ENCODE measurements at places on chromosomes 2 and 18.

GRCh38 chr18:32760391-32760790 lies 12.4 kb downstream of the KLHL14 start:
- no peak for DNase-seq

DNA sequence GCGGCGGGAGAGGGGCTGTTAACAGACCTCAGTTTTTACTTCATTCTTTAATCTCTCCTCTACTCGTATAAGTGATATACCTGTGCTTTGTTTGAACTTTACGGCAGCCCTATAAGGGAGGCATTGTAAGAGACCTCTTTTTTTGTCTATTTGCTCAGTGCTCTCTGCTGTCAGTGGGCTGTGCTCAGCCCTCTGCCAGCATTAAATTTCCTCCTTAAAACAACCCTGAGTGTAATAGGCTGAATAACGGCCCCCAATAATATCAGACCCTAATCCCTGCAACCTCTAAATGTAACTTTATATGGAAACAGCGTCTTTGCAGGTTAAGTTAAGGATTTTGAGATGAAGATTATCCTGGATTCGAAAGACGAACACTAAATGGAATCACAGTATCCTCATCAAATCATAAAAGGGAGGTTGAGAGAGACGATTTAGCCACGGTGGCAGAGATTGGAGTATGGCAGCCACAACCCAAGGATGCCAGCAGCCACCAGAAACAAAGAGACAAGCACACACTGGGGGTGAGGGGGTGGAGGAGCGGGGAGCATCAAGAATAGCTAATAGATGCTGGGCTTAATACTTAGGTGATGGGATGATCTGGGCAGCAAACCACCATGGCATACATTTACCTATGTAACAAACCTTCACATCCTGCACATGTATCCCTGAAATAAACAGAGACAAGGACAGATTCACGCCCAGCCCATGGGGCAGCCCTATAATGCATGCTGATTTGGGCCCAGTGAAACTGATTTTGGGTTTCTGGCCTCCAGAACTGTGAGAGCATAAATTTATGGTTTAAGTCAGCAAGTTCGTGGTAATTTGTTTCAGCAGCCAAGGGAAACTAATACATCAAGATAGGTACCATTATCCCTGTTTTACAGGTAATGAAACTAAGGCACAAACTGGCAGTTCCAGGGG lies 894 bp upstream of the FARSB start:
- no peak for DNase-seq

DNA sequence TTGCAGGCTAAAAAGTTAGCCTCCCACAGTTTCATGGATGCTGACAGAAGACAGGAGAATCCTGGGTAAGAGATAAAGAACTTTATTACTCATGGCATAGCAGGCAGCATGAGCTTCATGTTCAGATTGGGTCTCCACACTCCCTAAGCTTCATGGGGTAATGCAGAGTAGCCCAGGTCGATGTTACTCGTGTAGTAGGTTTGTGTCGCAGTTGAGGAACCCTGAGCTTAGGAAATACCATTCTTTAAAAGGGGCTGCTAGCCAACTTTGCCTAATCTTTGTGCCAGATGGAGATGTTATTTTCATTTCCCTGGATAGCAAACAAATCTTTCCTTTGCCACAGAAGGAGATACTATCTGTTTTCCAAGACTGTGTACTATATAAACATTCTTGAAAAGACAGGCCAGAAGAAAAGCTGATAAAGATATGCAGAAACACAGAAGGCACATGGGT lies 117.6 kb downstream of the LTBP1 start:
- DNase-seq = no peak

DNA sequence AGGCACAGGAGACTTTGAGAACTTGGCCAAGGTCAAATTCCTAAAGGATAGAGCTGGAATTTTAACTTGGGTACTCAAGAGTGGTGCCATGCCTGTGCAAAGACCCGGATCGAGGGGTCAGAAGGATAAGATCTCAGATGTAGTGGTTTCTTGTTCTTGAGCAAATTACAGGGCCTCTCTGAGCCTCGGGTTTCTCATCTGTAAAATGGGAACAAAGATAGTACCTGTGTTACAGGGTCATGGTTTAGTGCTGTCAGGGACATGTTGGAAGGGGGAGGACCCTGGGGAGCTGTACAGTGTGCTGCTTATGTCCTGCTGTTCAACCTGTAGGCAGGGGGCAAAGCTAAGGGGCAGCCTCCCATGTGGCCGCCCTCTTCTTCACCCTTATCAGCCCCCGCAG lies 173.5 kb upstream of the HAAO start:
- DNase-seq = no peak

DNA sequence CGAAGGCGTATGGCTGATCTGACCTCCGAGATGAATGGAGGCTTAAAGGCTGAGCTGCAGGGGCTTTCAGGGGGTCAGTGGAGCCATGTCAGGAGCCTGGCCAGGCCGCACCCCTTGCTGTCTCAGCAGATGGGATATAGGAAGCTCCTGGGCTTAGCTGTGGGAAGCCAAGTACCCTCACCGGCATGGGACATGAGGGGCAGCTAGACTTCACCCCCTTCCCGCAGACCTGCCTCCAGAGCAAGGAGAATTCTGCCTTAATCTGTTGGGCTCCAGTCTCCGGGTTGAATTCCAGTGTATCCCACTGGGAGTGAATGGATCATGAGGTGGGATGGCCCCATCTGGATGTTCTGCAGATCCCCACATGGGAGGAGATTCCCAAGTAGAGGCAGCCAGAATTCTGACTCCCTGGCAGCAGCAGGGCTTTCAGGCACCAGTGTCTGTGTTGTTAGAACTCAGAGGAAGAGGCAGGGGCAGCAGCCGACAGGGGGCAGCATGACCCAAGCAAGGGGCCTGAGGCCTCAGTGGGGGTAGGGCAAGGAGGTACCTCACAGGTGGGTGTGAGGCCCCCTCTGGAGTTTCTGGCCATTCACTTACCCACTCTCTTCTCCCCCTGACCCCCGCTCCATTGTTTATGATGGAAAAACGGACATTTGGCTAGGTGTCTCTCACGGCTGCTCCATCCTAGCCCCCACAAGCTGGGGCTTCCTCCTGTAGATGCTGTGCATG lies 19.1 kb downstream of the CAPG start:
- peak; percentile 77 for DNase-seq

DNA sequence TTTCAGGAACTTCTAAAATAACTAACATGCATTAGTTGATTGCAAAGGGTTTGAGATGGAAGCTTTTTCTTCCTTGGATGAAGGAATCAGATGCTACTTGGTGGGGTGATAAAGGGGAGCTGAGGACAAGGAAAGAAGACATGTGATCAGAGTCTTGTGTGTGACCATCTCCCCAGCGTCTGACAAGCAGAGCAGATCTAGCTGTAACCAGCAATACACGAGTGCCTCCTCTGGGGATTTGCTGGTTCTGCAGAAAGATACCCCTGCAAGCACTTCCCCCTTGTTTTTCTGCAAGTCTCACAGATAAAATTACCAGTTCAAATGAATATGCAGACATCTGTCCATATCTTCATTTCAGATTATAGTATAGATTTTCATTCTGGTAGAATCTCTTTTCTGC lies 2.7 kb downstream of the CDH7 start:
- DNase-seq = no peak

- DNase-seq = no peak
Measured at GRCh38 chr18:30945761-30946160, 96.8 kb downstream of the DSC3 start.

DNA sequence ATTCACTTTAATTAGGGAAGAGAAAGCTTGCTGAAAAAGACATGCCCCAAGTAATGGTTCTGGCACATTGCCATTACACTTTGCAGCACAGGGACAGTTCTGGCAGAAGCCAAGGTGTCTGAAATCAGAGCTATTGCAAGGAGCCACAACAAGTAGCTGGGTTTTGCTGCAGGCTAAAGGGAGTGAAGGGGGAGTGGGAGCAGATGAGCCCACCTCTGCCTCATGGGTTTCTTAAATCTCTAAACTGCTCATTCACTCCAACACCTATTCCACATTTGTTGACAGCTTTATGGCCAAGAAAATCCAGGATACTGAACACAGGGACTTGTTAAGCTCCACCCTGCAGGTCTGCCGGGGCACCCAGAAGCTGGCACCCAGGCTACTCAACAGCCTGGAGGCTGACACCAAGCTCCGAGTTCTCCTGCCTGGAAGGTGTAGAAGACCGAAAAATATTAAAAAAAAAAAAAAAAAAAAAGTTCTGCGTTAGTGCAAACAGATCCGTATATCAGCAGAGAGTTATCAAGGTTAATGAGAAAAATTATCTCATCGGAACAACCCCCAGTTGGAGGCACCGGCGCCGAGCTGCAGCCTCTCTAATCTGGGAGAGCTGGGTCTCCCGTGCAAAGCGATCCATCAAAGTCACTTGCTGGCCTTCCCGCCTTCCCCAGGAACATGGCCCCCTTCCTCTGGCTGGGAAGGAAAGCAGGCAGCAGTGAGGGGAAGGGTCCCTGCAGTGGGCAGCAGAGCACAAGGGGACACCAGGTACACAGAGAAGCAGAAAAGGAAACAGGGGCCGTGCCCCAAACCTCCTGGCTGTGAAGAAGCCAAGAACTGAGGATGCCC lies 123.7 kb downstream of the HNMT start:
- DNase-seq = no peak

DNA sequence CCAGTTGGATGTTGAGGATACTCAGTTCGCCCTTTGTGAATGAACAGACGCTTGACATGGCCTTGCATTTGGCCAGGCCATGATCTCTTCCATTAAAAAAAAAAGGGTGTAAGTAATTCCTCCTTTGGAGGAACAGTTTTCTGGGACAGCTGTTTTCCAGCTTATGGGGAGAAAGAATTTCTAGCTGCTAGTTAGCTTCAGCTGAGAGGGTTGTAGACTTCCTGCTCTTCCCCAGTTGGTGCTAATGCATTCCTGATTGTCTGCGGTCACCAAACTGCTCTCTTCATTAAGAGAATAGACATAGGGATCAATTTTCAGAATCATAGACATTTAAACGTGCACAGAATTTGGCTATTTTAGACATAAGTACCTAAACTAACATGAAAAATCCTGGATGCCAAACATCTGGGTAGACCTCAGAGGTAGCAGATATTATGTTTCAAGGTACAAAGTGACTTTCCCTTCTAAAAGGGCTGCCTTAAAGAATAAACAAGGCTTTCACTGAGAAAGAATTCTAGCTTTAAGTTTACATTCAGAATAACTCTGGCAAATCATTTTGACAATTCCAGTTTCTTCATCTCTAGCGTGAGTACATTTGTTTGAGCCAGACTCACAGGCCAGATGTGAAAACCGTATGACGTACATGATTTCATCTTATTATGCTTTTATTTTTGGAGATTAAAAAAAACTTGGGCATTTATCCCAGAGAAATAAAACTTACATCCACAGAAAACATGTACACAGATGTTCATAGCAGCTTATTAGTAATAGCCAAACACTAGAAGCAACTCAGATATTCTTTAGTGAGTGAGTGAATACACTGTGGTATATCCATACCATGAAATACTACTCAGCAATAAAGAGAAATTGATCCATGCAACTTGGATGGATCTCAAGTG lies 71.2 kb downstream of the MAIP1 start:
- DNase-seq = no peak

- DNase-seq = no peak
Measured at GRCh38 chr2:222671259-222672067, at the start of gene MOGAT1. Gene MOGAT1, plus strand, starts transcription at chr2:222671658. Its CDS starts 128 bp downstream, at chr2:222671786.

GRCh38 chr18:49364821-49365220 lies 95.6 kb downstream of the DYM start:
- DNase-seq = no peak

- DNase-seq = no peak
Measured at GRCh38 chr18:79846936-79847557, 49.3 kb downstream of the KCNG2 start.

DNA sequence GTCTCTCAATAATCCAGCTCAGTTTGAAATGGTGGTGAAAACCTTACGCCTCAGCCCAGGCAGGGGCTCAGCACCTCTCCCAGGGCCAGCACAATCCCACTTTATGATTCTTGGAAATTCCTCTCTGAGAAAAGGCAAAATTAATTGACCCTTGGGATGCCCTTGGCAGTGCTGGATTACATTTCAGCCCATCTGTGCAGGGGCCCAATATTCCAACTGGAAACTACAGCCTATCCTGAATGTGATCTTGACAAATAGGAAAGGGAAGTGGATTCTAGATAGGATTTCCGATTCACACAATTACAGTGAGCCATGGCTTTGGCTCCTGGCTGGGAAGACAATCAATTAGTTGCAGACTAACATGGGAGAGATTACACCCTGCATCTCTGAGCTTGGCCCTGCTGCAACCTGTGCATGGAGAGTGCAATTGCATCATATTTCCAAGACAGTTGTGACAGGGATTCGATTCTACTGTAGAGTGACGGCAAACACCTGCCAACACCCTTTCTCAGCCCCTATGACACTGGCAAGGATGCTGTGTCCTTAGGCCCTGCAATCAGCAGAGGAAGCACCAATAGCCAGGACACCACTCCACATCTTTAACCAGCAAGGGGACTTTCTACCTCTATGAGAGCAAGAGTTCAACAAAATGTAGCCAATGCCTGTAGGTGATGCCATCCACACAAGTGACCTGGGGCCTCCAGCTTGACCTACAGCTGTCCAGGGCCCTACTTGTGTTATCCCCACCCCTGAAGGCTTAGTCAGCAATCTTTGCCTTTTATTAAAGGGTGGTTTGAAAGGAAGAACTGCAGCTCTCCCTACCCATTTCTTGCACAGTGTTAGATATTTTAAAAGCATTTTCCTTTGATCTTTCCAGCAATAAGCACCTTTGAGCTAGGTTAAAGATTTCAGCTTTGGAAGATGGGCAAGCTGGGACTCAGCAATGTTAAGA lies 187.2 kb upstream of the HS6ST1 start:
- no peak for DNase-seq

Measured in activated gamma-delta T cell treated with Interleukin-2 at 50 U/mL for 16 hours (primary cell).